ENCODE measurements at places on chromosomes 11 and 22.

DNA sequence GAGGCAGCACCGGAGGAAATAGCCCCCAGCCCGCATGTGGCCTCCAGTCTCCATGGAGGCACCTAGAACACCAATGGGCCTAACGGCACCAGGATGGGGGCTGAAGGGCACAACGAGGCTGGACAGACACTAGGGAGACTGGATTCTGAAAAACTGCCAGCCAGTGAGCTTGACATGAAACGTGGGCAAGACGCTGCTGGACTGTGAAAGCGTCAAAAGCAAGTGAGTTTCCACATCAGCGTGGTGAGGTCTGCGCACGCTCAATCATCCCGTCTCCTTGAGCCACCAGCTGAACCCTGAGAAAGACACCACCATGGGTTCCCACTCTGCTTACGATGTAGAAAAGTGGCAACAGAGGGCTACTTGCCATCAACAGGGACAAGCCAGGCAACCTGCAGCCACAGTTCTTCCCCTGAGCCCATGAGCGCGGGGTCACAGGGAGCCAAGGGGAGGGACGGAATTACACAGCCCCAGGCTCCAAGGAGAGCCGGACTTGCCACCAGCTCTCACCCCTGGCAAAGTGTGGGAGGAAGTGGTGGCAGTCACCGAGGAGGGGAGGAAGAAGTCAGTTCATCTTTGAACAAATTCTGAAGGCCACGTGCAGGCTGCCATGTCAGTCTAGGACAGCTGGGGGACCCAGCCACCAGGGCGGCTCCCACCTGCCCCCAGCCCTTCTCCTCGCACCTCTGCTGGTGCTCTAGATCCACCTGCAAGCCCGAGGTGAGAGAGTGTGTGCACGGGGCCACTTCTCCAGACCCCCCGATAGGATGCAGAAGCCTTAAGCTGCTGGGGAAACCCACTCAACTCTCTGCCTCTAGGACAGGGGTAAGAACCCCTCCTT, 131.1 kb downstream of the MPPED1 start:
- DNase-seq: no peak

DNA sequence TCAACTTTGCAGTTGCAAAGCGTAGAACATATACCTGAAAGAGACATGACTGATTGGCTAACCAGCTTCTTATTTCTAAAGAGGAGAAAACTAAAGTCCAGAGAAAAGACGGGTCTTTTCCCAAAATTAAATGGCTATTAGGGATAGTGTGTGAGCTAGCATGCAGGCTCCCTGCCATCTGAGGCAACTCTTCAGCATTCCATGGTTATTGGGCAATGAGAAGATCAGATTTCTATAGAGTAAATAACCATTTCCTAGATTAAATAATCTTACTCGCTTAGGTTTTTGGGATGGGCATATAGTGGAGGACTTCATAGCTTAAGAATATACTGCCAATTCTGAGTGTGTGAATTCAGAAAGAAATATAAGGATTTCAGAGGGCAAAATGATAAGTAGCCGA, 95.0 kb downstream of the PDHX start:
- DNase-seq: no peak

- DNase-seq: no peak
Observed at GRCh38 chr11:76288166-76288980, 82.1 kb upstream of the WNT11 start.

DNA sequence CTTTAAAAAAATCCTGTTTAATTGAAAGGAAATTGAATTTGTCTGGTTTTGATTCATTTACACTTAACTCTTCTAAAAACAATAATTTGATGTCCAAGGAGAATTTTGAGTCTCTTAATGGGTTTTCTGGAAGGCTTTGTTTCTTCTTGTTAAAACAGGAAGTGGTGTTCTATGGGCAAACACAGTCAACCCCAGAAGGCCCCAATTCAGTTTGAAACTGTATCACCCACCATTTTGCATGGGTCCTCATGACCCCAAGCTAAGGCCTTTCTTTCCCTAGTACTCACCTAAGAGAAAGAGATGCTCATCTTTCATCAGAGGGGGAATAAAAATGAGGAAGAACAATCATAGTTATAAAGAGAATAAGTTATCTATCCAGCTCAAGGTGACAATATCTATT, 10.6 kb downstream of the FLI1 start:
- no peak for DNase-seq

Measured in activated naive CD4-positive, alpha-beta T cell (primary cell).